ENCODE measurements at places on chromosomes 5 and 9.

- DNase-seq: no peak
These were observed 24.8 kb upstream of the ALDH1A1 start for GRCh38 chr9:72977670-72978069.

DNA sequence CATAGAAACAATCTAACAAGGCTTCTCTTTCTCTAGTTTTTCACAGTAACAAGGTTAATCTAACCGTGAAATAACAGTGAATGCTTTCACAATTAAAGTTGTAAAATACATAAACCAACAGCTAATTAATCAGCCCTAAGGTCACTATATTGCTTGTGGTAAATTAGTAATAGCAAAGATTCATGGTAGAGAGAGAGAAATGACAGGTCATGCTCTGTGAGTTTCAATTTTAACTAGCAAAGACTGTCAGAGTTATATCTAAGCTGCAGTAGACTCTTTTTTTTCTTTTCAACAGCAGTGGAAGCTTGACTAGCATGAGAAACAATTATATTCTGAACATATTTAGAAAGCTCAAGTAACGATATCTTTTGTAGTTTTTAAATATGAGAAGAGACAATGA lies 1068.0 kb downstream of the MAT2B start:
- DNase-seq: no peak

DNA sequence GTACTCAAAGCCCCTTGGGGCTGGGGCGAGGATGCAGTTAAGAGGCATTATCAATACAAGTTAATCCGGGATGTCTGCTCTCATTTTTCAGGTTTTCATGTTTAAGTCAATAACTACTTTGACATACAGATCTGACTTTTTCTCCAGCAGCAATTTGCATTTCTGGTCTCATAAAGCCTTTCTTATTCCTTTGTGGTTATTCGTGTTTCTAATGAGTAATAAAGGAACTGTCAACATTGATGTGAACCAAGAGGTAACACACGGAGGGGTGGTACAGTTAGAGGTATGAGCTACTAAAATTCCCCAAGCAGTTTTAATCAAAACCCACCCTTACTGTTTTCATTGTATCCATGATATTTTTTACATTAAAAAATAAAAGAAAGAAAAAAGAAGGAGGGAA lies 138.0 kb upstream of the NFIB start:
- DNase-seq: no peak

DNA sequence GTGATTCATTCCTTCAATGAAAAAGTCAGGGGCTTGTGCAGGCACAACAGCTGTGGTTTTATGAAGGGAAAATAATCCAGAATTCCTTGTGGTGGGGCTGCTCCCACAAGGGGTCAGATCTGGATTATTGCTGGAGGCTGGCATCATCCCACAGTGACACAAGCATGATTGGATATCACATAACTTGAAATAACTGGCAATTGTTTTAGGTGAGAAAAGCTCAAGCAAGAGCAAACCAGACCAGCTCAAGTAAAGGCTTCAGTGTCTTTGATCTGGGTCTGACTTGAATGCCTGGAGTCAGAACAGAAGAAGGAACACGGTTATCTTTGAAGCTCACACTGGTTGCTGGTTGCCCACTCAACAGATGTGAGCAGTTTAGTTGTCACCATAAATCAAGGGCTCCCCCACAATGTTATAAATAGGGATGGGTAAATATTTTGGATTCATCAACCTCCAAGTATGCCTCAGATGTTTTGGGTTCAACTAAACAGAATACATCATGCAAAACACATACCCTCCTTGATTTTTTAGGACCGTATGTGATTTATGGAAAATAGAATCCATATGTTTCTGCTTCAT lies 3.1 kb upstream of the ZNF474 start:
- DNase-seq: no peak

- no peak for DNase-seq
These were observed 2.6 kb downstream of the OLFML2A start for GRCh38 chr9:124779368-124780059.

DNA sequence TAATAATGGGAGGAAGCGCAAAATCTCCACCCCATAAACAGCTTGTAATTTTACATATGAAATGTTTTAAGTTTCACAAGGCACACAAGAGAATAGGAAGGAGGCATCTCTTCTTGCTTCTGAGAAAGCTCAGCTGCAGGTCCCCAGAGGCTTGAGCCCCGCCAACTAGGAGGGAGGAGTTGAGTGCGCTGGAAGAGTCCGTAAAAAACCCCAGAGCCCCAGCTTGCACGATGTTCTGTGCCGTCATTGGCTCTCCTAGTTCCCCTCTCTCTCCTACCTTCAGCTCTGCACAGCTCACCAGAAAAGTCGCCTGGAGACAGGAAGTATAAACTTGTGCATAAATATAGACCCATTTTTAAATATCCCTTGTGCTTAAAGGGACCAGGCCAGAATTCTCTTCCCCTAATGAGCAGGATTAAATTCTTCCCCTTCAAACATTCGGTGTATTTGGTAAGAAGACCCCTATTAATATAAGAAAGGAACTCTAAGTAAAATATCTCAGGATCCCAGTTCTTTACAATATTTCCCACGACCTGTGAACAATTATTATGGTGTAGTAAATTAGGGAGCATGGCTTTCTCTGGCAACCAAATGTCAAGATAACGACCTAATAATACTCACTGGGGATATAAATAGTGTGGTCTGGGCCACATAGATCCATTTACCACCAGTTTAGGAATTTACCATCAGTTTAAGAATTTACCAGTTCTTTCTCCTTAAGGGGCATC lies 13.7 kb downstream of the GLRX start:
- DNase-seq: no peak

- no peak for DNase-seq
These were observed 89.7 kb upstream of the NR4A3 start for GRCh38 chr9:99731950-99732349.

DNA sequence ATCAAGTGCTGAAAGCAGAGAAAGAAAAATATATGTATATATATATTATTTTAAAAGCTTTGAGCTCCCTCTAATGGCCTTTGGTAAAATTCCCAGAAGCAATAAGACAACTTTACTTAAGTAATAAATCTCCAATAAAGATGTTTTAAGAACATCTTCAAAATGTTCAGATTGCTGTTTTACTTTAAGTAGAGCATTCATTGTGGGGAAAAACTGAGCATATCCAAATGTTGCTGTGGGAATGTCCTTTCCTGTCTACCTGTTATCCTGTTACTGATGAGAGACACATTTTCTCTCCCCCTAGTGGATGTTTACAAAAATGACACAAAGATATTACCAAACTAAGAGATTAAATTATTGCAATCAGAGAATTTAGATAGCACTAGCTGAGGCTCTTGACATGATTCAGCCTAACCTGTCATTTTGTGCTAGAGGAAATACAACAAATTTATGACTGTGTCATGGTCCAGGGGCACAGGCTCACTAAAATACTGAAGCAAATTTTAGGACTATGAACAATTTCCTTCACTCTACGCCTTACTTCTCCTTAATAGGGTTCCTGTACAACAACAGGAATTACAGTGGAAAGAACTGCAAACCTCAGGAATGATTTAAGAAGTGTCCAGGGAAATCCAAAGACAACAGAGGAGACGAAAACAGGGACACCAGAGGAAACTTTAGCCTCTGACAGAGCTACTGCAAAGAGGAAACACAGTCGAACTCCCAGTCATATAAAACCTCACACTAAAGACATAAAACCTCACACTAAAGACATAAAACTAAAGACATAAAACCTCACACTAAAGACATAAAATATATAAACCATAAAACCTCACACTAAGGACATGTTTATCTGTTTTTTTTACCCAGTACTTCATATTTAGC lies 24.3 kb upstream of the PRRC1 start:
- no peak for DNase-seq

- DNase-seq: no peak
These were observed 23.7 kb downstream of the BARHL1 start for GRCh38 chr9:132606066-132606465.

DNA sequence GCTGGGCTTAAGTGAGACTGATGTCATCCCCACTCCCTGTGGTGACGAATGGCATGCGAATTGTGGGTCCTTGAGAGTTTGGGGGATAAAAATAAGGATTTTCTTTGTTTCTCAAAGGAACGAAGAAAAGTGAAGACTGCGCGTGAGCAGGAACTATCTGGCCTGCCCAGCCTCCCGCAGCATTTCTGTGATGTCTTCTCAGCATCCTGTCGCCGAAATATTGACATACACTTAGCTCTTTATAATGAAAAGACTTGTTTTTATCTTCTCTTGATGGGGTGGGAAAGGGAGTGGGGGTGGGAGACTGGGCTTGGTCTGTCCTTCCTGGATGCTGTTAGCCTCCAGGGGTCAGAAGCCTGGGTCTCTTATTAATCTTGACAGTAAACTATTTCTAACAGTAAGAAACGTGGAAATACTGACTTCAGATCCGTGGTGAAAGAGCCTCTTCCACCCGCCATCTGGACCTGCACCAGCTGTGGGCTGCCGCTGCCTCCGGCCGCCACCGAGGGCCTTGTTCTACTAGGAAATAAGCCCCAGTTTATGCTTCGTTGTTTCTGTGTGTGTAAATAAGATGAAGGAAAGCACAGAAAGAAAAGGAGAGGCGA lies 239.6 kb downstream of the FANCC start:
- DNase-seq: no peak

- DNase-seq: no peak
These were observed 17.8 kb downstream of the CDKN2A start for GRCh38 chr9:21976334-21976875.

DNA sequence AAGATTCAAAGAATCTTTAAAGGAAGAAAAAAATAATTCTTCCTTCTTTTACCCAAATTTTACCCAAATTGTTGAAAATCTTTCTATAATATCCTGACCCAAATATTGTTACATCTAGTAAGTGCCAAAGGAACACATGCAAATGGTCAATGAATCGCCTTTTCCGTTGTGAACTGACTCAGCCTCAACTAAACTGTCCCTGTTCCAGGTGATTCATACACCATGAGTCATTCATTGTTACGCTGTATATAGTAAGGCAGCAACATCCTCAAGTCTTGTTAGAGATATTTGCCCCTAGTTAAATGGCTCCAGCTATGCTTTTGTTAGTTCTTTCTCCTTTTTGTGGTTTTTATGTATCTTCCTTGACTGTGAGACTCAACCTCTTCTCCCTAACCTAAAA lies 9.7 kb downstream of the PTGER4 start:
- DNase-seq: no peak

- no peak for DNase-seq
These were observed 165.9 kb downstream of the SH3GL2 start for GRCh38 chr9:17744786-17745185.

DNA sequence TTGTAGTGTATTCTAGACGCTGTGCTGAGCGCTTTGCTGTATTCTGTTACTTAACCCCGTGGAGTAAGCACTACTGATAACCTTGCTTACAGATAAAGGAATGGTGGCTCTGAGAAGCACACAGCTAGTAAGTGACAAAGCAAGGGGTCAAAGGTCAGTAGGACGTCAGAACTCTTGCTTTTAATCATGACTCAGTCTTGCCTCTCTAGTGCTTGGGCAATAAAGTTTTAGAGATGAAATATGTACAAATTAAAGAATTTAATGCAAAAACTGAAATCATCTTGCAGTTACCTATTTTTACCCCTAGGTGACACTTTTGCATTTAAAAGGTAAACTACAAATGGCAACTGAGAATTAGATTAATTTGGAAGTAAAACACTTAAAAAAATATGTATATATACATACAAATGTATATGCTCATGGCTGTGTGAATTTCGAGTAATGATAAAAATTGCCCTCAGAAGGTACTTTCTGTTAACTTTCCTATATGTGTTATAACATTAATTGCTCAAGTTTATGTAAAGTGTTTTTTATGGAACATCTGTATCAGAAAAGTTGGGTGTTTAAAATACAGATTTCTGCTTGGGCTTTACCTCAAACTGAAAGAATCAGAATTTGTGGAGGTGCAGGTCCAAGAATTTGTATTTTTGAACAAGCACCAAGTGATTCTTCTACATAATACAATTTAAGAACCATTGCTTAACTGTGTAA lies 175.1 kb upstream of the DAB2 start:
- DNase-seq: no peak

DNA sequence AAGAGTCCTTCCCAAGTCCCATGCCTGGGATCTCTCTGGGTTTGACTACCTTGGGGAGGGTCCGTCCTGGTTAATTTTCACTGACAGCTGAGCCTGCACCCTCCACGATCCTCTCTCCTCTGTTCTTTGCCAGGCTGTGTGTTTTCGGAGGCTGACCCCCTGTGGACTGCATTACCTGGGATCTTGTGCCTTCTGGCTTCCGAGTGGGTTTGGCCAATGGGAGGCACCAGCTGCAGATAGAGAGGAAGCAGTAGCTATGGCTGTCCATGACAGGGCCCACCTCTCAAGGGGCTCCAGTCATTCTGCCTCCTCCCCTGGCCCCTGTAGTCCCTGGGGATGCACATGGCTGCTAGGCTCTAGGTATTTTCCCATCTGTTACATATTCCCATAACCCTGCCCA lies 285.0 kb downstream of the DMRT2 start:
- DNase-seq: no peak

- DNase-seq: no peak
These were observed 75.9 kb downstream of the COL27A1 start for GRCh38 chr9:114231273-114231672.

DNA sequence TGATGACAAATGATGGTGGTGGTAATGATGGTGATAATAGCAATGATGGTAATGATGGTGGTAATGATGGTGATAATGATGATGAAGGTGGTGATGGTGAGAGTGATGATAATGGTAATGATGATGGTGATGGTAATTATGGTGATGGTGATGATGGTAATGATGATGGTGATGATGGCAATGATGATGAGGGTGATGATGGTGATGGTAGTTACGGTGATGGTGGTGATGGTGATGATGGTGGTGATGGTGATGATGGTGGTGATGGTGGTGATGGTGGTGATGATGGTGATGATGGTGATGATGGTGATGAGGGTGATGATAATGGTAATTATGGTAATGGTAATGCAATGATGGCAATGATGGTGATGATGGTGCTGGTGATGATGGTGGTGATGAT lies 91.1 kb downstream of the DAP start:
- no peak for DNase-seq

DNA sequence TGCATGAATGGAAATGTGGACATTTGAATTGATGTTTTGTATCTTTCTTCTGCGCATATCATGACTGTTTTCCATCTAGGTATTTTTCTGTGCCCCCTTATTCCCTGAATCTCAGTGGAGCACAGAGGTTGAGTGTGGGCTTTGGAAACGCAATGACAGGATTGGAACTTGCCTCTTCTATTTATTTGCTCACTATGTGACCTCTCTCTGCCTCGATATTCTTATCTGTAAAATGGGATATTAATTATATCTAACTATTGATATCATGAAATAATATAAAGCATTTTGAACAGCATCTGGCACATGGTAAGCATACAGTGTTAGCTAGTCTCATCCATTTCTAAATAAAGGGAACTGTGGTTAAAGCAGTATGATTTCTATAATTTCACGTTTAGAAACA lies 26.0 kb downstream of the HABP4 start:
- no peak for DNase-seq

- DNase-seq: no peak
These were observed 1.5 kb upstream of the SLC6A3 start for GRCh38 chr5:1446602-1447343.

GRCh38 chr5:123156577-123157296 lies 67.7 kb downstream of the PRDM6 start:
- no peak for DNase-seq

GRCh38 chr5:91293131-91293530 lies 90.0 kb downstream of the ARRDC3 start:
- no peak for DNase-seq

Measured in D721Med (cell line).